Activated CD4-positive, alpha-beta T cell treated with anti-CD3 and anti-CD28 coated beads, Interleukin-2, amount 10 ng/mL, durations not matched to agents 7 days and 5 days (primary cell): ENCODE measurements at places on chromosomes 7 and 10.

DNA sequence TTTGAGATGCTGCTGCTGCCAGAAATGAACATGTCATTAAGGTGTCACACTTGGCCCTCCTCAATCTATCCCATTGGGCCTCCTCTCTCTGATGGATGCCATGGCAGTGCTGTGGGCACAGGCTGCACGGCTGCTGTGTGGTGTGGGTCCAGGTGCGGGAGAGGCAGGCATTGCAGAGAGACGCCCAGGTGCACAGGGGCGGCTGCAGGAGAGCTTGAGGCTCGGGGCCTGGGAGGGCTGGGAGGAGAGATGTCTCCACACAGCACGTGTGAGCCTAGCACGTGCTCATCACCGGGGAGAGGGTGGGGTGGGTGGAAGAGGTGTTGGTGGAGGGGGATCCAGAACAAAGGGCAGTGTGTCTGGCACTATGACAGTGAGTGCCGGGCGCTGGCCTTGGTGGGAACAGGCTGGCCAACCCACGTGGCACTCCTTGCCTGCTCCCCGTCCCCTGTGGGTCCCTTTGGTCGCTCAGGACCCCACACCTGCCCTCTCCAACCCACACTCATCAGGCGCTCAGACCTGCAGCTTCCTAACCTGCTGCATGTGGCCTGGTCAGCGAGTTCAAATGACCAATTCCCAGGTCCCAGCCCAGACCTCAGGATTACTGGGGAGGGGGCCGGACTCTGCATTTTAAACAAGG lies 39.9 kb upstream of the BNIP3 start:
- DNase-seq = no peak

GRCh38 chr10:129868449-129869035 lies 95.5 kb downstream of the EBF3 start:
- DNase-seq = no peak

- DNase-seq = no peak
These were observed 645.0 kb upstream of the GALNT17 start for GRCh38 chr7:70486977-70487376.

DNA sequence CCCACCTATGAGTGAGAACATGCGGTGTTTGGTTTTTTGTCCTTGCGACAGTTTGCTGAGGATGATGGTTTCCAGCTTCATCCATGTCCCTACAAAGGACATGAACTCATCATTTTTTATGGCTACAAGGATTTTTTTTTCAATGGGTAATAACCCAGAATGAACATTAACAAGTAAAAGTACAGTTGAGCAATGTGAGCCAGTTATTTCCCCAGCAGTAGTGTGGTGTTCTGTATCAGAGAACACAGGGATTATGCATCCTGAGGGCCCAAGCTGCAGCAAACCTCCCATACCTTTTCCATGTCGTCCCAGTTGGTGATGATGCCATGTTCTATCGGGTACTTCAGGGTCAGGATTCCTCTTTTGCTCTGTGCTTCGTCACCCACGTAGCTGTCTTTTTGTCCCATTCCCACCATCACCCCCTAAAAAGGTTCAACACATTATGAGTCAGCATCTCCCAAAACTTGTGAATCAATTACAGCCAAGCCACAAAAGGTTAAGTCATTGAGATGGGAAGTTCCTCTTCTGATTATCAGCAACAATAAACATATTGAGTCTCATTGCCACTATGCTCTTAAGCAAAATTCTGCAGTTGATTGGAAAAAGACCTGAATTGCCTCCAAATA lies 5.5 kb downstream of the ACTA2 start:
- no peak for DNase-seq

DNA sequence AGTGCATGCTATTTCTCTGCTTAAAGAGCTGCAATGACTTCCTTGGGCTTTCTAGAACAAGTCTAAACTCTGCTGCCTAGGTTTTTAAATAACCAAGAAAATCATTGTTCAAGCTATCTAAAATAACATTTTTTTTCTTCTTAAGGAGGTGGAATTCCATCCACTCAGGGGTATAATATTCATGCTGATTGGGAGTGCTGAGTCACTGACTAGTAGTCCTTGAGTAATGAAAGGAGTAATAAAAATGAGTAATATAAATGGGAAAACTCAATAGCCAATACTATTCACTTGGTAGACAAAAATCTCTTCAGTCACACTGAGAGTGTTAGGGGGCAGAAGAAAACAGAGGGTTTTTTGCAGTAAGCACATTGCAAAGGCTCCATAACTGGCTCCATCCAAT lies 72.0 kb downstream of the GFRA1 start:
- DNase-seq = no peak

DNA sequence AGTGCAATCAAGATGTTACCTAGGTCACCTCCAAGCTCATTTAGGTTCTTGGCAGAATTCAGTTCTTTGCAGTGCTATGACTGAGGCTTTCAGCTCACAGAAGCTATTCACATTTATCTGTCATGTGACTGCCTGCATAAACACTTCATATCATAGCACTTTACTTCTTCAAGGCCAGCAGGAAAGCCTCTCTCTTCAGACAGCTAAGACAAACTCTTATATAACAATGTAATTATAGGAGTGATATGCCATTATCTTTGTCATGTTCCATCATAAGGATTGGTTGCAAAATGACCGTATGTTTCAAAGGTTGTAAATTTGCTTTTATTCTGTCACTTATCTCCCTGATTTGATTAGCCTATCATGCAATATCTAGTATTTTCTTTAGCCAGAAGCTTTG lies 78.8 kb upstream of the TMEM196 start:
- no peak for DNase-seq

- no peak for DNase-seq
These were observed 16.5 kb upstream of the TRIM8 start for GRCh38 chr10:102627736-102628293.

DNA sequence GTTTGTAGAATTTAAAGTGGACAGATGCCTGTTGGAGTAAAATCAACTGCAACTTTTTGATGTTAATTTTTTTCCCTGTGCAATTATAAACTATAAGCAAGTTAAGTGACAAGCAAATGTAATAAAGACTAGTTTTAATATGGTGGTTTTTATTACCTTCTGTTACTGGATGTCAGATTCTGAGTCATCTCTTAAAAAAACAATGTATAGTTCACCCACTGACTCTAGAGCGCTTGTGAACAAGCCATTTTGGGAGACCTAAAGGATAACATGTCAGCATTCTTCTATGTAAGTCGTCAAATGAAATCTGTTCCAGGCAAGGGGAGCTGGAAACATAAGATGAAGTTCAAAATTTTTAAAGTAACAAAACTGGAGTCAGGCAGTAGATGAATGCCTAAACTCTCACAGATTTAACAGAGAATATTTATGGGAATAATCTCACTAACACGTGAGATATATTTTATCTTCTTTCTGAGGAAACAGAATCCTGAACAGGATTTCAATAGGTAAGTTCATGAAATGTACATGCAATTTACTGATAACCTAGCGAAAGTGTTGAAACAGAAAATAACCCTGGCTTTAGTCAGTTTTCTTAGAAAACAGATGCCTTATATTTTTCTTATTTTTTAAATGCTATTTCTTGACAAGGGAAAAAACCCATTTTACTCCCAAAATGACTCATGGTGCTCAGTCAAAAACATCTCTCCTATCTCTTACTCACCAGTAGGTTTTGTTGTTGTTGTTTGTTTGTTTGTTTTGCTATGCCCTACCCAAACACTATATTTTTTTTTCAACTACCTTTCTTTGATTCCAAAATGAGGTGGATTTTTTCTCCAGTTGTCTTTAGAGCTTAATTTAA lies 91.7 kb downstream of the SLC39A12 start:
- no peak for DNase-seq

- no peak for DNase-seq
These were observed 101.0 kb downstream of the SVIL start for GRCh38 chr10:29533696-29534285.

GRCh38 chr7:155685070-155685790 lies 40.8 kb downstream of the RBM33 start:
- peak; percentile 65 for DNase-seq

DNA sequence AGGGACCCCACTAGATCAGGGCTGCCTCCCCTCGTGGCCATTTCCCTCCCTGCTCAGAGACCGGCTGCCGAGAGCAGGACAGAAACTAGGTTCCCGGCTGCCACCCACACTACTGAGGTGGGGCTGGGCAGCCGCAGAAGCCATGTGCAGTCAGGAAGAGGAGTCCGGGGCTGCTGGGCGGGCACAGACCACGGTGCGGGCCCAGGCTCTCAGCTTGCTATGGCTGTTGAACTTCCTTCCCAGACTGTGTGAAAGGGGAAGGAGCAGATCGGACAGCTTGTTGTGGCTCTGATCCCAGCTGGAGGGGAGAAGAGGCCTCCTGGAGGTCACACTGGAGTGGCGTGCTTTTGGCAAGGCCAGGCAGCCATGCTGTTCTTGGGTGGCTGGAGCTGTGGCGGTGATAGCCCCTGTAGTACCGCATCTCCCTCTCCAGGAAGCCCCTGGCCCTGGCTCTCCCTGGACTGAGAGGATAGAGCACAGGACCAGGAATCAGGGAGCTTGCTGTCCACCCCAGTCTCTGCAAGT lies 56.8 kb downstream of the HK1 start:
- DNase-seq = no peak

- peak; percentile 63 for DNase-seq
These were observed 120.0 kb upstream of the PLPP4 start for GRCh38 chr10:120336911-120337540.

DNA sequence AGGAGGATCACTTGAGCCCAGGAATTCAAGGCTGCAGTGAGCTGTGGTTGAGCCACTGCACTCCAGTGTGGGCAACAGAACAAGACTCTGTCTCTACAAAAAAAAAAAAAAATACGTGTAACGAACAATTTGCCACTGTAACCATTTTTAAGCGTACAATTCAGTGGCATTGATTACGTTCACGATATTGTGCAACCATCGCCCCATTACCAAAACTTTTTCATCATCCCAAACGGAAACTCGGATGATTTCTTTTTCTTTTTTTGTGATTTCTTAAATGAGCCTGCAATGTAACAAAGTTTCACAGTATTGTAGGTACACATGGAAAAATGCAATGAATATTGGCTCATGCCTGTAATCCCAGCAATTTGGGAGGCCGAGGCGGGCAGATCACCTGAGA lies 9.5 kb downstream of the GRIFIN start:
- no peak for DNase-seq

- no peak for DNase-seq
These were observed 469.3 kb upstream of the KLF6 start for GRCh38 chr10:4254101-4254994.

DNA sequence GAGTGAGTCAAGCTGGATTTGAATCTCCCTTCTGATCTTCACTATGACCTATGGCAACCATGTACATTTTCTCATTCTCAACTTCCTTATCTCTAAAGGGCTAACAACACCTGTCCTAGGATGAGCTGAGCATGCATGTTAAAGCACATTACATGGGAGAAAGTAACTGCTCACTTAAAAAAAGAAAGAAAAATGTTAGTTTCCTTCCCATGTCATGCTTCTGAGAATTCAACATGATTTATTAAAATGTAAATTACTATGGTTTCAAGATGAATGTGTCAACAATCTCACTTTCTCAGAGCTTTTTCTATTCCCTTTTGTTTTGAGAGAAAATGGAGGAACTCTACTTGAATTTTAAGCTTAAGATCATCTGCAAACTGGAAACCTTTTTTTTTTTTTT lies 295.3 kb downstream of the SKIDA1 start:
- DNase-seq = no peak

- DNase-seq = no peak
These were observed 112.2 kb upstream of the HGF start for GRCh38 chr7:81882086-81882485.

GRCh38 chr10:66564287-66564686 lies 361.5 kb upstream of the LRRTM3 start:
- no peak for DNase-seq

GRCh38 chr10:100997360-100998182 lies 2.0 kb upstream of the LZTS2 start:
- DNase-seq = peak; percentile 69

DNA sequence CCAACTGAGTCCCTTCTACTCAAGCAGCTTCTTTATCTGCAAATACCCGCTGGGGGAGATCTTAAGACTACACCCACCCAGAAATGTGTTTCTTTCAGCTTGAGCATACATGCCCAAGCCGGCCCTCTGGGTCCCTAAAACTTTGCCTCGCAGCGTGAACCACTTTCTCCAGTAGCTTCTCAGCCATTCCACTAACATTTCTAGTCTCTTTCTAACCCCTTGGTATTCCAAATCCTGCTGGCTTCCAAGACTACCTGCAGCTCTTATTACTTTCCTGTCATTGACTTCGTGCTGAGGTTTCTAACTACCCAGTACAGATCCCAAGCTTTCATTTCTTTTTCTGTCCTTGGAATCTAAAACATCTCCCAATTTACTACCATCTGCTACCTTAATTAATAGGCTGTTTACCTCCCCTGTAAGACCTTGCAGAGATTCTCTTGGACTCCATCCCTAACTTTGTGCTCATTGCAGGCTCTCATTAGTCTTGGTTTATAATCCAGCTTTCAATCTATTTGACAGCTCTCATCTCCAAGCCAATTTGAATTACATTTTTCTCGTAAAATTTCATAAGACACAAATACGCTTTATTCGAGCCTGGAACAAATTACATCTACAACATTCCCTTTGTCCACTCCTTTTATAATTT lies 153.6 kb downstream of the FGFR2 start:
- no peak for DNase-seq

GRCh38 chr10:58109731-58110130 lies 158.0 kb downstream of the IPMK start:
- no peak for DNase-seq

DNA sequence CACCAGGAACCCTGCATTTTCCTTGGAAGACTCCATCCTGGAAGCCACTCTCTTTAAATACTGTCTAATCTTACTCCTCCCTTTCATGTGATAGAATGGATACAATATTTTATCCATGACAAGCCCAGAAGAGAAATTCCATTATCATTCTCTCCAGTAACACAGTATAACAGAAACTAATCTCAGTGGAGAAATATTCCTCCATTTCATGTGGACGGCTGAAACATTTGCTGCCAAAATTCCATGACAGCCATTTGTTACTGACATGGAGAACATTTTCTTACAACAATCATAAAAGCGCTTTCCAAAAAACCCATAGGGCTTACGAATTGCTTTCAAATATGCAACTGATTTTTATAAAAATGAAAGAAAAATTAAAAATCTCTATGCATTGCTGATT lies 392.8 kb upstream of the KLF6 start:
- no peak for DNase-seq

DNA sequence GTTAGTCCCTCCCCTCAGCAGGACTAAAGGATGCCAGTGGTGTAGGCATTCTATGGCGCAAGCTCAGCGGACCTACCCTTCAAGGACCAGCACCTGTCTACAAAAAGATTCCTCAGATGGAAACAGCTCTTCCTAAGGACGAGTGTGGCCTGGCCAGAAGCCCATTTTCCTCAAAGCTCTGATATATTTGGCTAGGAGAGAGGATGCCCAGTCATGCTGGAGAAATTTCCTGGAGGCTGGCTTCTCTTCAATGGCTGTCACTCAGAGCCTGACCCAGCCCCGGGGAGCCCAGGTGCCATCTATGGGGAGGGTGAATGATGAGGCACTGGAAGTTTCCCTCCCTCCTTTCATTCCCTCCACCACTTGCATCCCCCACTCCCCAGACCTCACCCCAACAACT lies 111.5 kb downstream of the PLXNA4 start:
- no peak for DNase-seq

GRCh38 chr7:155371884-155372781 lies 74.5 kb downstream of the INSIG1 start:
- DNase-seq = no peak

GRCh38 chr7:143367972-143368371 lies 5.5 kb upstream of the FAM131B start:
- DNase-seq = no peak
